NCI-H2171 (cell line): ENCODE measurements at places on chromosomes 7 and 10.

DNA sequence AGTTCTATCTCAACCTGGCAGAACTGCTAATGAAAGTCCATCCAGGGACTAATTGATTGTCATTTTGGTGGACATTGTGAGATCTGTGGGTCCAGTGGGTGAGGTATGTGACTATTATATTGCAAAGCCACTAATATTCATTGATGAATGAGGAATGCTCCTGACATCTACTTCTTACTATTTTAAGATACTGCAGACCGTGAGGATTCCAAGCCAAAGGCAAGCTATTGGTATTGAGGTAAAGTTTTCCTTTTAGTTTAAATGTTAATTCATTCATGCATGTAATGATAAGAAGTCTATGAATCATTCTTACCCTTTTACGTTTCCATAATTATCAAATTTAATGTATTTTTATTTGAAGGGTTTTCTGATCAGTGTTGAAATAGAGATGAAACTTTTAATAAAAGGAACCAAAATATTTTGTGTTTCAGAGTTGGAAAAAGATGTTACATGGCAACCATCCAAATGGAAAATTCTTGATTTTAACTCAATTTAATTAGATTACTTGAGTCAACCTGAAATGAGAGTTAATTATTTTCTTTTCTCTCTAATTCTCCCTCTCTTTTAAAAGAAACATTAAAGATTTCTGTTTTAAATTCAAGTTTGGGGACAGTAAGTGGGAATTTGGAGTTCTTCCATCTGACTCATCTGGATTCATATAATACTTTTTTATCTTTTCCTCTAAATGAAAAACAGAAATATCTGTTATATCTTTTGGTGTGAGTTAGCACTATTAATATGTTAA is 39.6 kb downstream of the NUP205 start:
- no peak for DNase-seq

DNA sequence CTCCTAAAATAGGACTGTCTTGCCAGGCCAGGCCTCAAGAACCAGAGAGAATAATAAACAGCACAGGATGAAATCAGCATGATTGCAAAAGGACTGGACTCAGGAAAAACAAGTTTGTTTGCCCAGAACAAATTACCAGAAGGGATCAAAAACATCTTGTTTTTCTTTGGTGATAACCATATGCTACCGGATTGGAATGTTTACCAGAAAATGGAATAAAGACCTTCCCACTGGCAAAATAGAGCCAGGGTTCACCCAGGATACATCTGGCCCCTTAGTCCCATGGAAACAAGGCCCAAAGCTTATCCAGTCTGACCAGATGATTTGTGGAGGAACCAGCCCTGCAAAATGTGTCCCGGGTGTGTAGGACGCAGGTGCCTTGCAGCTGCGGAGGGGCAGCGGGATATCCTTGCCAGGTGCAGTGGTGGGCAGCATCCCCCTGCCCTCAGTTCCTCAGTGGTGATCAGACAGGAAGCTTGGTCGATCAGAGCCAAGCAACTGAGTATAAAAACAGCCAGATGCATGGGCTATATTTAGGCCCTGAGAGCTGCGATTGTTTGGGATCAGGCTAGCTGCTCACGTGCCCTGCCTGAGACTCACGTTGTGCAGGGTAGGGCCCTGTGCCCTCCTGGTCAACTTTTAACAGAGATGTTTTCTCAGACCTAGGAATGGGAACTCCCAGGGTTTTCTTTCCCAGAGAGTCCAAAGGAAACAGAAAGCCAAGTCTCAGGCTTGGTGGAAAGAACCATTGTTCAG is 4.6 kb upstream of the ZNF22 start:
- DNase-seq: no peak

DNA sequence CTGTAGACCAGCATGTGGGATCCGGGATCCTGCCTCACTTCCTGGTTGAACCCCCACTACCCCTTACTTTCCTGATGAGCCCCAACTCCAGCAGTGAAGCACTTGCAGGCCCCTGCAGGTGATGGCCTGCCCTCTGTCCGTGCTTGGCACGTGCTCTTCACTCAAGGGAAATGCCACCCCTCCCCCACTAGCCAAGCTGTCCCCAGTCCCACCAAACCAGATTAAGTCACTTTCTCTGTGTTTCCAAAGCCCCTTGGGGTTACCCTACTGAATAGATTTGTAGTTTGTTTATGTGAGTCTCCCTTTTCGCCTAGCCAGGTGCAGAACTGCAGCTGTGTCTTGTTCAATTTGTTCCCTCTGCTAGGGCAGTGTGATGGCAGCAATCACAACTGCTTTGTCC is 121.7 kb downstream of the WDFY4 start:
- DNase-seq: no peak

GRCh38 chr7:4738711-4739527 is 36.5 kb upstream of the AP5Z1 start:
- no peak for DNase-seq

DNA sequence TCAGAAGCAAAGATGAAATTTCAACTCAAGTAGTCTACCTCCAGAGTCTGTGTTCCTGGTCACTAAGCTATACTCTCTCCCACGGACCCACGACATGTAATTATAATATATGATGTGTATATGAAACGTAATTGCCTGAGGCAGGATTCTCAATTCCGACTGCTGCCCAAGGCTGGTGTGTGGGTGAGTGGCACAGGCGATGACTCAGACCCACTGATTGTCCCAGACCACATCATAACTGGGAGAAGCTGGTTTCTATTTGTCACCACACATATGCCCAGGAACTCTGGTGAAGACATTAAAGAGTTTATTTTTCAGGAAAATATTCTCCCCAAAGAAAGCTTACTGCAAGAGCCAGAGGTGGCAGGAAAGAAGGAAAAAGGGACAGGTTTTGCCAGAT is 219.3 kb downstream of the JAZF1 start:
- DNase-seq: no peak

GRCh38 chr7:20238754-20239324 is 21.7 kb upstream of the MACC1 start:
- DNase-seq: no peak

DNA sequence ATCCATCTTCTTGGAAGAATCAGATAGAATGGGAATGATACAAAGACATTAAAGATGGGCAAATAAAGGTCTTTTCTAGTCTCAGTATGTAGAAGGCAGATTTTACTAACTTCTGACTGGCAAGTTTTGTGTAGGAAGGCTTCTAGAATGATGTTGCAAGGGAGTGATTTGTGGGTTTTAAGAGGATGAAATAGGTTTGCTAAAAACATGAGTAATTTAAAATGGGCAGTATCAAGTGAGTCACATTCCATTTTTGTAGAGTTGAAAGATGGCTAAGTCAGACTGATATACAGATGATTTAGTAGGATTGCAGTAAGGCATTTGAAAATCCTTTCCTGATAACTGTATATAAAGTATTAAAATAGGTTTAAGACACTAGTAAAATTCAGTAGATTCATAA is 777.4 kb downstream of the SORCS1 start:
- no peak for DNase-seq

DNA sequence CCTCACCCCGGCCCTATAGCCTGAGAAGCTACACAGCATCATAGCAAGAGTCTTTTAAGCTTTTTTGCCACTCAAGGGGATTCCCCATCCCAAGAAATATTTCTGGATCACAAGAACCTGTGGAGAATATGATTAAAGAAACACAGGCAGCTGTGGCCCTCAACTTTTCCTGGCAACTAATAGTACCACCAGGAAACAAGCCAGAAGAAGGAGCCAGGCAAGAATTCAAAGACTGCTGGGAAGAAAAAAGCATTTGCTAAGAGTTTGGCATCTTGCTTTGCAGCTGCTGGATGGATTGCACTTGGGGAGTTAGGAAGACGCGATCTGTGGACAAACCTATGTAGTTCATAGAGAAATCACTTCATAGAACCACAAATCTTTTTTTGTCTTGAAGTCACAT is 437.8 kb downstream of the PLXDC2 start:
- DNase-seq: no peak

DNA sequence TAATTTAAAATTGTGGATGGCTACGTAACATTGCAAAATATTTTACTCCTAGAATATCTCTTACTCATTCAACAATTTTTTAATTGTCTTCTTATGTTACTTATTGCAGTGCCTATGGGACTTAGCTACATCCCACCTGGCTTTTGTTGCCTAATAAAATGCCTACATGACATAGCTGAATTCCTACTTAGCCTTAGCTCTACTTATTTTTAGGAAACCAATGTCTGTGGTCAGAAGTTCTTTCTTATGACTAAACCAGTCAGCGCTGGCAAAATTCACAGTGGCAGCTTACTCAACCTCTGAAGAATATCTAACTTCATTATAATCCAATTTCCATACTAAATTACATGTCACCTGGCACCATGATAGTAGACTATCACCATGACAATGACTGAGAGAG is 1612.4 kb upstream of the LRRTM3 start:
- no peak for DNase-seq

- DNase-seq: no peak
Measured at GRCh38 chr10:11387551-11388222, 223.8 kb downstream of the USP6NL start.

- DNase-seq: no peak
Measured at GRCh38 chr10:50585921-50586739, 37.6 kb downstream of the SGMS1 start.

- no peak for DNase-seq
Measured at GRCh38 chr10:3040069-3040468, 27.3 kb upstream of the PFKP start.

DNA sequence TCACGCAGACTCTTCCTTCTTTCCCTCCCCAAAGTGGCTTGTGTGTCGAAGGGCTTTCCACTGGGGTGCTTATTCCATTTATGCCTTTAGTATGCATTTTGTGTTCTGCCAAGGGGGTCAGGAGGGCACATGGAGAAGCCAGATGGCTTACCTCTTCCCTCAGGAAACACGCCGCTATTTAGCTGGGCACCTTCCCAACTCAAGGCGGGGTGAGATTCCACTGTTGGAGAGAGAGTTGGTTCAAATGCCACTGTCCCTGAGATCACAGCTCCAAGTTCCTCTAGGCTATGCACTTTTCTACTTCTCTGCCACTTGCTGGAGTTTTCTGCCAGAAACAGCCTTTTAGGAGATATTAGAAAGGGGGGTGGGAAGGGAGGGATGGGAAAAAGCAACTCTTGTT is 1091.8 kb downstream of the LRMDA start:
- no peak for DNase-seq

- no peak for DNase-seq
Measured at GRCh38 chr7:134510646-134511045, 16.7 kb upstream of the AKR1B10 start.

- peak; percentile 77 for DNase-seq
Measured at GRCh38 chr10:42638055-42638820, at the start of gene ZNF33B. TSS of gene ZNF33B (minus strand) at chr10:42638570. CDS start at chr10:42636928, 1,642 bp downstream.
